ENCODE measurements at places on chromosomes 5 and 9.
A peak's percentile ranks its signal among the peaks of the same experiment; 100 is the strongest.

GRCh38 chr9:107485458-107486043 is 4.0 kb downstream of the KLF4 start:
- H3K4me3 ChIP-seq: no peak overlapping the region
- peaks cover 45% of the 10 kb centered on the region for H3K27me3 ChIP-seq
- H3K36me3 ChIP-seq: no peaks in the 10 kb centered on the region
- DNase-seq: no peak

DNA sequence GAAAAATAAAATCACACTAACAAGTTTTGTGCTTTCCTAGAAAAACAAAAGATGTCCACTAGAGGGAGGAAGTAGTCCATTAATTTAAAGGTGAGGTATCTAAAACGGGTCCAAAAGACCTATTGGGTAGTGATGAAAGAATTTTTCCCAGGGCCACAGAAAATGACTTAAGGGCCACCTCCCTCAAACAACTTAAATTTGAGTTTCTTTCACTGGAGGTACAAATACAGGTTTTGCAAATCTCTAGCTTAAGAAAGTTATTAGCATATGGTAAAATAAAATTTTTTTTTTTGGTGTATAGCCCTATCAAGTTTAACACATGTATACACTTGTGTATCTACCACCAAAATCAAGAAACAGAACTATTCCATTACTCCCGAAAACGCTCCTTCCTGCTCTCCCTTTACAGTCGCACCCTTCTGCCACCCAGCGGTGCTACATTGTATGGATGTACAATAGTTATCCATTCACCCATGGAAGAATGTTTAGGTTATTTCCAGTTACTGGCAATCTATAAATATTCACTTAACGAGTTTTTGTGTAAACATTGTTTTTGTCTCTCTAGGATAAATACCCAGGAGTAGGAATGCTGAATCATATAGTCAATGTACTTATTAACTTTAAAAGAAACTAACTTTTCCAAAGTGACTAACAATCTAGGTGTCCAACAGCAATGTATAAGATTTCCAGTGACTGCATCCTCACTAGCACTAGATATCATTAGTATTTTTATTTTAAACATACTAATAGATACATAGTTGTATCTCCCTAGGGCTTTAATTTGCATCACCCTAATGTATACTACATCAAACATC is 21.9 kb downstream of the DEPDC1B start:
- no peak overlapping the region for H3K4me3 ChIP-seq
- no peak overlapping the region for H3K27ac ChIP-seq
- DNase-seq: no peak
- no peaks in the 10 kb centered on the region for H3K27me3 ChIP-seq

- H3K4me3 ChIP-seq: no peak overlapping the region
- peak overlapping the region; percentile 55 for H3K27ac ChIP-seq
- no peaks in the 10 kb centered on the region for H3K36me3 ChIP-seq
- no peak for DNase-seq
- H3K27me3 ChIP-seq: no peaks in the 10 kb centered on the region
Measured at GRCh38 chr5:151612689-151613427, 21.7 kb upstream of the FAT2 start.

GRCh38 chr5:116448870-116449427 is 125.7 kb downstream of the SEMA6A start:
- peak overlapping the region; percentile 31 for H3K27ac ChIP-seq
- no peaks in the 10 kb centered on the region for H3K27me3 ChIP-seq
- no peak overlapping the region for H3K4me3 ChIP-seq
- H3K4me1 ChIP-seq: peaks cover 29% of the 10 kb centered on the region
- no peak for DNase-seq

GRCh38 chr5:107524111-107524510 is 146.6 kb downstream of the EFNA5 start:
- no peaks in the 10 kb centered on the region for H3K36me3 ChIP-seq
- no peak overlapping the region for H3K4me3 ChIP-seq
- H3K27ac ChIP-seq: no peak overlapping the region
- DNase-seq: no peak

All from mesothelial cell of epicardium (in vitro differentiated cells).